Midbrain (tissue), 1 donor: ENCODE measurements at places on chromosomes 7 and 10.

GRCh38 chr7:115070311-115070710, 148.4 kb downstream of the MDFIC start:
- DNase-seq, result no peak

GRCh38 chr10:54094321-54094720, 706.7 kb downstream of the PCDH15 start:
- no peak for DNase-seq

DNA sequence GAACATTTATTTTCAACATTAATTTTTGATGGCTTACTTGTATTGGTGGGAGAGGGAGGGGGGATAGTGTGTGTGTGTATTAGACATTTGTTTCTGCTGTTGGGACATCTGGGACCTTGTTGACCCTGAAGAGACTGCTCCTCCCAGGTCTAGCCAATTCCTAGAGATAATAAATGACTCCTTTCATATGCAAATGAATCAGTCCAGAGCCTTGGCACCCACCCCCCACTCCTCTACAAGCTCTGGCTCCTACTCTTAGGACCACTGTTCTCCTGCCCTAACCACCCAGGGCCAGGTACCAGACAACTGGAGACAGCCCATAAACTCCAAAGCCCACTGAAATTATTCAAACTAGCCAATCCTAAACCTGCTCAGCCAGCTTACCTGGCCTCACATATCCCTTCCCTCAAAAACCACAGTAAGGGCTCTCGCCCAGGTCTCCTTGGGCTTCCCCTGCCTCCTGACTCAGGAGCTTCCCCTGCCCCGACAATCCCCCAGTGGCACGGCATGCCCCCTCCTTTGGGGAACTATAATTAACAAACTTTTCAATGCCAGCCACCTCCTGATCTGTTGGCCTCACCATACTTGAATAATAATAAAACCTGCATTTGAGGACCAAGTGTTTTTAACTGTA, 233.3 kb downstream of the ELMO1 start:
- DNase-seq, result no peak

DNA sequence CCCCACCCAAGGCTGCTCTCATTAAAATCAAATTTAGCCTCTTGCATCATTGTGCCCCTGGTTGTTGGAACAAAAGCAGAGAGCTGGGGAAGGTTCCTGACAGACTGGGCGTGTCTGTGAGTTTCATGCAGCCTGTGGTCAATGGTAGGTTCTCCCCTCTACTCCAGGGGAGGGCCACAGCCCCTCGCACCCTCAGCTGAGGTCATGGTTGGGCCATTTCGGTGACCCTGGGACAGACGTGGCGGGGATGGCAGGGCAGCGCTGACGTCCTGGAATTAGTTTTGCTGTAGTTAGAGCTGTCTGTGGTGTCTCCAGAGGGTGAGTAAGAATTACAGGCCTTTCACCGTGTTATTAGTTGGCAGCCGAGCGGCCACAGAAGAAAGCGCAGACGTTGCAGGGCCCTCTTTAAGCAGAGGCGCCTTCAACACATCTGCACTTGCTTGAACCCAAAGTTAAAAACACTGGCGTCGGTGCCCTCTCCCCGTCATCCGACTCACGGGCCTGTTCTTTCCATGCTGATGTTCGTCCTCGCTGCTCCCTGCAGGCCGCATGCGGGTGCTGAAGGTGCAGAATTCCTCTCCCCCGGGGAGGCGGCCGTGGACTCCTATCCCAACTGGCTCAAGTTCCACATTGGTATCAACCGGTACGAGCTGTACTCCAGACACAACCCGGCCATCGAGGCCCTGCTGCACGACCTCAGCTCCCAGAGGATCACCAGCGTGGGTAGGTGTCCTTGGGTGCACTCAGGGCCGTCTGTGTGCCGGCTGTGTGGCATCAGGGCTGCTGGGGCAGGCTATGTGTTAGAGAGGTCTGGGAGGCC, 2.8 kb downstream of the FAM20C start:
- DNase-seq, result no peak

- DNase-seq, result no peak
Measured at GRCh38 chr7:70523249-70523988, 608.5 kb upstream of the GALNT17 start.

- DNase-seq, result no peak
Measured at GRCh38 chr10:97365761-97366351, 31.3 kb upstream of the FRAT2 start.

DNA sequence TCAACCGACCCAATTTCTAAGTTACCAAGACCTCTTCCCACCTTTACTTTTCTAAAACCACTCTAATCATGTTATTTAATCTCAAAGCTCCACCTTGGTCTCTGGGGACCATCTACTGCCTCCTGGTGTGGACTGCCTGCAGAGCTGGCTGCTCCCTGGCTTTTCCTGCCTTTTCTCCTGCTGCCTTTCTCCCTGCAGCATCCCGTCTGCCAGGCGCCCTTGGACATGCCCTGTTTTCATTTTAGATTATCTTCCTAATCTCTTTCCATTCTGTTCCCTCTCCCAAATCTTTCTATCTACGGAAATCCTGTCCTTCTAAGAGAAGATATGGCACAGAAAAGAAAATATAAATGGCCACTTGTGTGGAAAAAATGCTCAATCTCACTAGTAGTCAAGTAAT, 23.1 kb downstream of the TCAF1 start:
- no peak for DNase-seq

- no peak for DNase-seq
Measured at GRCh38 chr7:17168416-17168815, 130.0 kb upstream of the AHR start.
